ENCODE measurements at places on chromosomes 12 and 14.

GRCh38 chr12:91326058-91327027 is 143.7 kb upstream of the DCN start:
- DNase-seq: peak; percentile 21

DNA sequence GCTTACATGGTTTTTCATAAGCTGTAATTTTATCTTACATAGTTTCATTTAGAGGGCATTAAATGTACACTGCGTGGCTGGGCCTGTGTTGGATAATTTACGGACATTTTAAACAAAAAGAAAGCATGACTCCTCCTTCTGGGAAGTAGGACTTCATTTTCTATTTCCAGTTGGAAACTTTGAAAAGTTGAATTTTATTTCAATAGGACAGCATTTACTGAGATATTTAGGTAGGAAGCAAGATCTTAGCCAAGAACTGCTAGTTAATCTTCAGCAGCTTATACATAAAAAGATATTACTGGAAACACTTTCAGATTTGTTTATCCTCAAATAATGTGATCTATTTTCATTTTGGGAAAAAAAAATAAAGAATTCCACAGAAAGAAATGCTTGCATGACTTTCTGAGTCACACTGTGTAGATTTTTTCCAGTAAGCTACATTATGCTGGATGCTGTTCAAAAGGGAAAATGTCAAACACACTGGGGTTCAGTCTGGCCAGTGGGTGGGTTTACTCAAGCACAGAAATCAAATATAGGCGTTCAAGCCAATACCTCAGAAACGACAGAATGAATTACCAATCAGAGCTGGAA is 239.4 kb upstream of the KRR1 start:
- DNase-seq: no peak

DNA sequence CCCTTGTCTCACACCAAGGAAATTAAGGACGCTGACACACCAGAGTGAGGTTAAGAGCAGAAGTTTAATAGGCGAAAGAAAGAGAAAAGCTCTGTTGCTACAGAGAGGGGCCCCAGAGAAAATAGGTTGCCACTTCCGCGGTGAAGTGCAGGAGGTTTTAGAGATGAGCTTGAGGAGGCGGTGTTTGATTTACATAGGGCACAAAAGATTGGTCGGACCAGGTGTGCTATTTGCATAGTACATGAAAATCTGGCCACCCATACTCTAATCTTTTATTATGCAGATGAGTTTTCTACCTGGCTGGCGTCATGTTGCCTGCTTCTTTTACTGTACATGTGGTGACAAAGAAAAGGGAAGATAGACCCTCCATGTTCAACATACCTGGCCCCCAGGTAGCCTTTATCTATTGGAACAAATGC is 23.3 kb upstream of the MYF6 start:
- peak; percentile 48 for DNase-seq

DNA sequence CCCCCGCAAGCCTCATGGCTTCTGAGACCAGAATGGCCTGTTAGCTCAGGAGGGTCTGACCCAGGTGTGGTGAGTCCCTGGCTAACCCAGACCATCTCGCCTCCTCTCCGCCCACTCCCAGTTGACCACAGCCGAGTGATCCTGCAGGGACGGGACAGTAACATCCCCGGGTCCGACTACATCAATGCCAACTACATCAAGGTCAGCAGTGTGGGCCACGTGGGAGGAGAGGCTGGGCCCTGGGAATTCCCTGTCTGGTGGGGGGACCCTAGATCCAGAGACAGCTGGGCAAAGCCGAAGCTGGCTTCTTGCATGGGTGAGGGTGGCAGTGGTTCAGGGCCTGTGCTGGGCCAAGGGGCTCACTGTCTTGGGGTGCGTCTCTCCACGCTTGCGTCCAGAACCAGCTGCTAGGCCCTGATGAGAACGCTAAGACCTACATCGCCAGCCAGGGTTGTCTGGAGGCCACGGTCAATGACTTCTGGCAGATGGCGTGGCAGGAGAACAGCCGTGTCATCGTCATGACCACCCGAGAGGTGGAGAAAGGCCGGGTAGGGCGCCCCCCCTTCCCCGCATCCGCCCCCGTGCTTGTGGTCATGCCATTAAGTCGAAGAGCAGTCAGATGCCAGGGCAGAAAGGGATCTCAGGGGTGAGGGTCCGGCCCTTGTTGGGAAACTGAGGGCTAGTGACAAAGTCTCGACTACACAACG is 5.0 kb downstream of the PTPN6 start:
- no peak for DNase-seq

- DNase-seq: no peak
Measured at GRCh38 chr14:93688820-93689219, 99.5 kb downstream of the PRIMA1 start.

DNA sequence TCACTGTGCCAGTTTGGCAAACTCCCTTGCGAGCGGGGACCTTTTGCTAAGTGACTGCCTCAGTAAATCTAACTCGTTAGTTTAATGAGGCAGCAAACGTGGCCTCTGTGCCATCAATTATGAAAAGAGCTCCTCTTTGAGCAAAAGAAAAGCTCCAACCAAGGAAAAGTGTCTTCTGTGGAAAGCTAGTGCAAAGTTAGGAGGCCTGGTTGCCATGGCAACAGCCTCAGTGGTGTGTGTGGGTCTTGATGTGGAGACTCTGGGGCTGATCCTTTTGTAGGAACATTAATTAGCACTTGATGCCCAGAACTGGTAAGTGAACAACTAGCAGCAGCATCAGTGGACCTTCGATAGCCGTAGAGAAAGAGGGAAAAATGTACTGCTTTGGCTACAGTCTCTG is 145.7 kb downstream of the CHST11 start:
- no peak for DNase-seq

DNA sequence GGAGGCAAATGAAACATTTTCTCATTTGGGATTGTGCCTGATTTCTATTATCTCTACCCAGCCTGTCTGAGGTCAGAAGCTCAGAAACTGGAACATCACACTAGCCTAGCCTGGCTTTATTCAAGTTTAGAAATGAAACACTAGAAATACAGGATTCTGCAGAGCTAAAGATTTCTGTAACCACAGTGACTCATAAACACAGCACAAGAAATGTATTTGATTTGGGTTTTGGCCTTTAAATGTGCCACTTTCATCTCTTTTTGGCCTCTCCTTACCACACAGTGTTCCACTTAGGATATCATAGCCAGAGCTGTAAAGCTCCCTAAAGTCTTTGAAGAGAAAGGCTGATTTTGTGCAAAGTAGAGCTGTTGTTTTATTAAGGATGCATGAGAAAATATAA is 307.5 kb downstream of the EMP1 start:
- DNase-seq: no peak

GRCh38 chr12:95218150-95219133 is 835 bp downstream of the VEZT start:
- DNase-seq: no peak

DNA sequence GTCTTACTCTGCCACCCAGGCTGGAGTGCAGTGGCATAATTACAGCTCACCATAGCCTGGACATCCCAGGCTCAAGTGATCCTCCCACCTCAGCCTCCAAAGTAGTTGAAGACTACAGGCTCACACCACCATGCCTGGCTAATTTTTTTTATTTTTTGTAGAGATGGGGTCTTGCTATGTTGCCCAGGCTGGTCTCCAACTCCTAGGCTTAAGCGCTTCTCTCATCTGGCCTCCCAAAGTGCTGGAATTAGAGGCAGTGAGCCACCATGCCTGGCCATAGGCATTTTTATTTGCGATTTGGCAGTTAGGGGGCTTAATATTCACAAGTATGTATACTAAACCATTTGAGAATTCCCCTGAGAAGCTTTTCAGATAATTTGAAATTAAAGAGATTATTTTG is 19.1 kb downstream of the PNMA1 start:
- DNase-seq: no peak

DNA sequence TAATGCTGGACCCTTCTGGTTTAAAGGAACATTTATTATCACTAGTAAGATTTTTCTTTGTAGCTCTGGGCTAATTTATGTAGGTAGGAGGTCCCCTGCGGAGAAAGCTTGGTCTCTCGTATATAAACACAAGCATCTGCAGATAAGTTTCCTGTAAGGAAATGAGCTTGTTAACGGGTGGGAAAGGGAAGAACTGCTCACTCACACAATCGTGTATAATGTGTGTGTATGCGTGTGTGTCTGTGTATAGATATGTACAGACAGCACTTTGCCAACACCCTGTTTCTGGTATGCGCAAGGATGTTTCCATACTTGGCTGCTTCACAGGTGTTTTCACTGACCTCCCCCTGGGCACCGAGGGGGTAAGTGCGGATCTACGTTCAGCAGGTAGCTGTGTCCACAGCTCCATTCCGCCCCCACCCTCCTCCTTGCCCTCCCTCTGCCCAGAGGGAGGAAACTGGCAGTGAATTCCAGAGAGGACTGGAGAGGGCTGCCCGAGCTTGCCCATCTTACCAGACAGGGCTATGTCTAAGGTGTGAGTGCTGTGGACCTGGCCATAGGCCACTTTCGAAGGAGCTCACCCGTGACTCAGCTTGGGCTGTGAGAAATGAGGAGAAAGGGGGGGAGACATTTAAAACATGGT is 65.2 kb downstream of the NINJ2 start:
- no peak for DNase-seq

GRCh38 chr14:66000766-66001165 is 485.4 kb upstream of the CCDC196 start:
- no peak for DNase-seq

DNA sequence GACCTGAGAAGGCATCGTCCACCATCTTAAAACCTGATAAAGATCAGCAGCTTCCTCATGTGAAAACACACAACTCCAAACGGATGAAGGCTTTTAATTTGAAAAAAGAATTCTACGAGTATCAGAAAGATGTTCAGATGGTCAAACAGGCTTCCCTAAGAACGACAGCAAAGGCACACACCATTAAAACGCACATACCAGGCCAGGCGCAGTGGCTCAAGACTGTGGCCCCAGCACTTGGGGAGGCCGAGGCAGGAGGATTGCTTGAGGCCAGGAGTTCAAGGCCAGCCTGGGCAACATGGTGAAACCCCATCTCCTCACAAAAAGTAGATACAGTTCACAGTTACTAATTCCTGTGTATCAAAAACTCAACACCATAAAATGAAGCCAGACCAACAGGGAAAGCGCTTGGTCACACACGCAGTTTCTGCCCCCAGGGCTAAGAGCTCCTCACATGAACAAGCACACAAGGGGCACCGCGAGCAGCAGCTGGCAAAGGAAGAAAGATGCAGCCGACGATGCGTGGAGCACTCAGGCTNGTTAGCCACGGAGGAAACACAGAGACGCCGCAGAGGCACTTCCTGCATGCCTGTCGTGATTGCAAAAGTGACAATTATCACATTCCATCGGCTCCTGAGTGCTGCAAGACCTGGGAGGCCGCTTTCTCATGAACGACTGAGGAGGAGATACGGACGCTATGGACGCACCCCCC is 78.0 kb downstream of the NOC4L start:
- DNase-seq: no peak

- no peak for DNase-seq
Measured at GRCh38 chr14:100810861-100811461, 15.0 kb upstream of the MEG3 start.

GRCh38 chr14:103143506-103143905 is 20.2 kb downstream of the TNFAIP2 start:
- DNase-seq: no peak

DNA sequence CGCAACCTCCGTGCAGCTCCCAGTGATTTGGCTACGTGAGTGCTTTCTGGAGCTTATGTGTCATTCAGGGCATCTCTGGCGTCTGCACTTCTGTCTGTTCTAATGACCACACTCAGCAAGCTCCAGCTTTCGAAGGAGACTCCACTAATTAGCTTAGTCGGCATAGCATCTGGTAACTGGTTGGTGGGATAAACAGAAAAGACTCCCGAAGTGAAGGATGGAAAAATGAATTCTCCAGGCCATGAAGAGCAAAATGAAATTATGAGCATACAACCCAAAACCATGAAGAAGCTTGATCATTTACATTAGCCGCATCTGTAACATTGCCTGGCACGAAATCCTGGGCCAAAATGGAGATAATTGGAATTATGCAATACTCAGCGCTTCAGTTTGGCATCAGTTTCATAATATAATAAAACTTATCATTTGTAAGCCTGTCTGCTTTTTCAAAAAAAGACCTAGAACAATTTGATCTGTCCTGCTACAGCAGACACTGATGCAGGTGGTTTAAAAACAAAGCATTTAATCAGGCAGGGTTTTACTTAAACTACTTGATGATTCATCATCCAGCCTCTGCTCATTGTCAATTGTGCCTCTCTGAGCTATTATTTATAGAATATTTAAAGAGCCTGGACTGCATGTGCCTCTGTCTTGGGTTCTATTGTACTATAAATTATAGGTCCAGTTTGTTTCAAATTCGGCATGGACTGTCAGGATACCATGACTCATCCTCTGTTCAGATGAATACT is 87.4 kb downstream of the SYT1 start:
- DNase-seq: no peak

DNA sequence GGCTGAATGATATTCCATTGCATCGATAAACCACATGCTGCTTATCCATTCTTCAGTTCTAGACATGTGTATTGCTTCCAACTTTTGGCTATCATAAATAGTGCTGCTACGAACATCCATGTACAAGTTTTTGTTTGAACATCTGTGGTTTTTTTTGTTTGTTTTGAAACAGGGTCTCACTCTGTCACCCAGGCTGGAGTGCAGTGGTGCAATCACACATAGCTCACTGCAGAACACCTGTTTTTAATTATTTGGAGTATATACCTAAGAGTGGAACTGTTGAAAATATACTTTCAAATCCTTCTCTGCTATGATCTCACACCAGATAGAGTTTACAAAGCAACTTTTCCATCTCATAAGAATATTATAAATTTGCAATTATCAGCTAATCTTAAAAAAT is 124.2 kb downstream of the TTC7B start:
- DNase-seq: no peak

DNA sequence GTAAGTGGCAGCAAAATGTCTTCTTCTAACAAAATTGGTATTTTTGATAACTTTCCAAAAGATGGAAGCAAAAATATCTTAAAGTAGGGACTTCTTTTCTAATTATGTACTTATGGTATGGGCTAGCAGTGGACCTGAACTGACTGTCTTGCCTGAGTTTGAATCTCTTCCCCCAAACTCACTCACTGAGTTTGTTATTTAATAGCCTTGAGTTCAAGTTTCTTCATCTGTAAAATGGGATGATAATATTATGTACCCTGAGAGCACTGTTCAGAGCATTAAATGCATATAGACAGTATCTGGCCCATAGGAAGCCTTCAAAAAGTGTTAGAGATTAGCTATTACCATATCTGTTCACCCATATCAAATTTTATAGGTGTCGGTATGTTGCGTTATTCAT is 210.4 kb upstream of the NUDT4 start:
- no peak for DNase-seq

DNA sequence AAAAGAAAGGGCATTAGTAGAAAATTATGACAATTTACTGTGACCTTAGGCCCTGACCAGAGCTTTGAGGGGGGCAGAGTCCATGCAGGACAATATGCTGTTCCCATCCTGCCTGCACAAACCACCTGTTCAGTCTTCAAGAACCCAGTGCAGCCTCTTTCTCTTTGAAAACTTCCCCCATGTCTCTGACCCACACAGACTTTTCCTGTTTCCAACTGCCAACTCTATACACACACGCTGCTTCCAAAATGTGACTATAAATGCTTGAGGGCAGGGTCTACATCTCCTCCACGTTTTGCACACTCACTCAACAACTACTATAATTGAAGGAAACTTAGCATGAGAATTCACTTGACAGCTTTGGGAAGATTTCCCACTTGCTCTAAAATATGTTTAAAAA is 36.6 kb upstream of the SYCP3 start:
- DNase-seq: no peak

- DNase-seq: no peak
Measured at GRCh38 chr12:78034025-78034424, 203.3 kb downstream of the NAV3 start.

- peak; percentile 65 for DNase-seq
Measured at GRCh38 chr14:96204151-96205058, at the start of gene BDKRB2. BDKRB2 (plus strand) TSS chr14:96204839; CDS start chr14:96237108, 32,269 bp downstream.

- DNase-seq: no peak
Measured at GRCh38 chr12:9992296-9992695, 6.6 kb downstream of the CLEC1B start.
